ENCODE measurements at places on chromosomes 4 and X.
A peak's percentile ranks its signal among the peaks of the same experiment; 100 is the strongest.

GRCh38 chrX:132750331-132751062 lies 207.9 kb downstream of the HS6ST2 start:
- no peak for DNase-seq

GRCh38 chrX:69813677-69814076 lies 197.8 kb downstream of the EDA start:
- no peak for DNase-seq

DNA sequence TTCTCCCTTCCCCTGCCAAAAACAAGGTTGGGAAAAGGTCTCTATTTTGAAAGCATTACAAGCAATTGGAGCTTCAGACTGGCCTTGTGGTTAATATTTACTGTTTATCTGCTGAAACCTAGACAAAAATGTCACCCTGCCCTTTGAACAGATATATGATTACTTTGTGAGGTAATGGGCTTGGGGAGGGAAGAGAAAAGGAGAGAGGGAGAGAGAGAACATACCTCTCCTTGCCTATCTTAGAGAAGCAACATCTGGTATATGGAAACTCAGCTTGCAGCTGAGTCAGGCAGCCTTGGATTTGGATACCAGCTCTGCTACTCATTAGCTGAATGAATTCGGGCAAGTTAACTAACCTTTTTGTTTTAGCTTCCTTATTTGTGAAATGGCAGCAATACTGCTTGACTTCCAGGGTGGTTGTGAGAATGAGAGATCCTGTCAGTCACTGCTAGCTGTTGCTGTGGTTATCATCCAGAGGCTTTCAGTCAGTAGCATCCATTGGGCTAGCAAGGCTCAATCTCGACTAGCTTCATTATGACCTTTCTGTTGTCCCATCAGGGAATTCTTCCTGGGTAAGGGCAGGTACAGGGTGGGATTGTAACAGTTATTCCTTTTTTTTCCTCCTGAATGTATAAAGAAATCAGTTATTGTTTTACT lies 41.1 kb downstream of the ZFX start:
- DNase-seq: no peak

- no peak for DNase-seq
Measured at GRCh38 chrX:773292-774025, 142.9 kb downstream of the SHOX start.

- no peak for DNase-seq
Measured at GRCh38 chrX:66015152-66015831, 24.6 kb downstream of the VSIG4 start.

DNA sequence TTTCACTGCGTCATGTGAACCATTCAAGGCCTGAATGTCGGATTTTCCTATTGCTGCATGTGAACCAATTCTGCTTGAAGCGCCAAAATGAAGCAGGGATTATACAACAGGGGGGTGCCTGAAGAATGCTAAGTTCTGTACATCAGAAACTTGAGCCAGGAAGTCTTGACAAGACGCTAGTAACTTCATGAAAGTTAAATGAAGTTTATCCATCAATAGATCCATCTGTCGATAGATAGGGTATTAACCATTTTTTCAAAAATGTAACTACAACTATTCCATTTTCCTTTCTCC lies 590 bp upstream of the NAF1 start:
- DNase-seq: no peak

DNA sequence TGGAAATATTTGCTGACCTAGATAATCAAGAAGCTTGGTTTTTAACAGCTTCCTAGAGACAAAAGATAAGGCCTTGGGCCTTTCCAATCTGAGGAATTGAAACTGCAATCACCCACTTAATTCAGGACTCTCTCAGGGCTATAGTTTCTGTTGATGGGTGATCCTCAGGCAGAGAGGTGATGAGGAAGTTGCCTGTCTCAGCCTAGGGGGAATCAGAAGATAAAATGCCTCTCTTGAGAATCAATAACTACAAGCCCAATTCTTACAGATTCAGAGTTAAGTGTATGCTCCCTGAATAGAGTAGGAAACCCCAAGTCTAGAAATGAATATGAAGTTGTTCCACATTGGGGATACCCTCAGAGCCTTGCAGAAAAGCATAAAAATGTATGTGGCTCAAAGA lies 45.5 kb downstream of the NFKB1 start:
- no peak for DNase-seq

DNA sequence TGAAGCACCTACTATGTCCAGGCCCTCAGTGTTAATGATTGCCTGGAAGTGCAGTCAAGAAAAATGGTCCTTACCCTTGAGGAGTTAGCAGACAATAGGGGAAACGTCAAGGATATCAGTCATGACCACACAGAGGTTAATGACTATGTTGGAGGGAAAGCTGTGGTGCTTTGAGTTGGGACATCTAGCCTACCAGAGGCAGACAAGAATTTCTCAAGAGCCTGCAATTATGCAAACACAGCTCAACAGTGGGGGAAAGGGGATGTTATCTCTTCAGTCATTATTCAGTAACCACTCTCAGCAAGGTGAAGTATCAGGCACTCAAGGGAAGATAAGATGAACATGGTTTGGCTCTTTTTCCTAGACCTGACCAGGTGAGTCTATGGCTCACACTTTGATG lies 7.0 kb upstream of the FGFBP1 start:
- no peak for DNase-seq

DNA sequence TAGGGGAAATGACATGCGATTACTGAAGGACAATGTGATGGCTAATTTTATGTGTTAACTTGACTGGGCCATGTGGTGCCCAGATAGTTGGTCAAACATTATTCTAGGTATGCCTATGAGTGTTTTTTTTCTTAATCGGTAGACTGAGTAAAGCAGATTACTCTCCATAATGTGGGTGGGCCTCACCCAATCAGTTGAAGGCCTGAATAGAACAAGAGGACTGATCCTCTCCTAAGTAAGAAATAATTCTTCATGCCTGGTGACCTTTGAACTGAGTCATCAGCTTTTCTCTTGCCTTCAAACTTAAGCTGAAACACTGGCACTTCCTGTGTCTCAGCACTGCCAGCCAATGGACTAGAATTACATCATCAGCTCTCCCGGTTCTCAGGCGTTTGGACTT lies 164.0 kb upstream of the FGF13 start:
- DNase-seq: no peak

- no peak for DNase-seq
Measured at GRCh38 chr4:188275686-188276085, 136.4 kb downstream of the TRIML1 start.

- no peak for DNase-seq
Measured at GRCh38 chrX:155880586-155881157, 473 bp upstream of the VAMP7 start.

DNA sequence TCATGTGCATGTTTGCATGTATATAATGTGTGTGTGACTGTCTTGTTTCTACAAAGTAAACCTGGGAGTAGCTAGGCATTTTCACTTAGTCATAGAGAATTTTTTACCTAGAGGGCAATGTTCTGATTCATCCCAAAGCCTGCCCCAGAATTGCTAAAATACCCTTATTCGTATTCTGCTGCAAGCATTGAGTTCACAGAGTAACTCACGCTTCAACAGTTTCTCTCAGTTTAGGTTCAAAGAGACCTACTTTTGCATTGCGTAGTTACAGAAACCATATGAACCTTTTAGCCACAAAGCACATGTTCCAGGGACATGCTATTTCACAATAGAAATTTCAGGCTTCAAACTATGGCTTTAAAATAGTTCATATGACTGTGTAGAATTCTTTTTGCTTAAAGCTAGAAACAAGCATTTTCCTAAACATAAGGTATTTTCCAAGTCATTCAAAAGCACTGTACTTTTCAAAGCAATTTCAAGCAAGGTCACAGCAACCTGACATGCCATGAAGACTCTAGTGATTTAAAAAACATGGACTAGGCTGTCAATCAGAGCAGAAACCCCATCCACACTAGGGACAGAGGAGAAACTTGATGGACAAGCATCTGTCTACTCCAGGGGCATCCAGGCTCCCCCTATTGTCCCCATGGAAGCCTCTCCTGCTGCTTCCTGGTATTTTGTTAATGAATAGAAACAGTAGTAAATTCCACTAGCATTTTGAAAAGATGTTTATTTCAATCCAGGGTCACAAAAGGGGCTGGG lies 81.5 kb upstream of the MAPK10 start:
- DNase-seq: no peak

GRCh38 chr4:185657183-185657582 lies 121.9 kb upstream of the PDLIM3 start:
- no peak for DNase-seq

DNA sequence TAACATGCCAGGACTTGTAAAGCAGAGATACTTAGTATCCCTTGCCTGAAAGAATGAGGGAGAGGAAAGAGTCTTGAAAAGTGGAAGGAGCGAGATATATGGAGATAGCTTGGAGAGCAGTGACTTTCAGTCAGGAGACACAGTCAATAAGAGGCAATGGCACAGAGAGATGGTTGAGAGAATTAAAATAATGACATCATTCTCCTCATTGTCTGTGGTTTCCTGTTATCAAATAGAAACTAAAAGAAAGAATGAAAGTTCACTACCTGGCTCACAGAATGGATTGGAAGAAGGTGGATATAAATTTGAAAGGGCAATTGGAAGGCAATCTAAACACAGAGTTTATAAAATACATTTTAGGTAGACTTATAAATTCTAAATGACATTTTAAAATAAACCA lies 760.2 kb upstream of the AADAT start:
- DNase-seq: no peak

DNA sequence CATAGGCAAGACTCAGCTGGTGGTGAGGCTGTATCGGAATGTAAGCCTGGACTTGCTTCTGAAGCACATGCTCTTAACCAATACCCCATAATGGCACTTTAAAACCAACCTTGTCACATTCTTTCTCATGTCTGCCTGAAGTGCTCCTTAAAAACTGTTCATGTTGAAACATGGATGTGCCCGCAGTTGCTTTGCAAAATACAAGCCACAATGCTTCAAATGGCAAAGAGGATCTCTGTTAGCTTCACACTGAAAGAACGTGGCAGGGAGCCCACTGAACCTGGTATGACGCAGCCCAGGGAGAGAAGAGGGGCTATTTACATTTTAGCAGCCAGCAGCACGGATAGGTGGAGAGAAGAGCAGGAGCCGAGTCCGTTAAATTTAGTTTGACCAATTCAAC lies 29.3 kb downstream of the SOD3 start:
- no peak for DNase-seq

DNA sequence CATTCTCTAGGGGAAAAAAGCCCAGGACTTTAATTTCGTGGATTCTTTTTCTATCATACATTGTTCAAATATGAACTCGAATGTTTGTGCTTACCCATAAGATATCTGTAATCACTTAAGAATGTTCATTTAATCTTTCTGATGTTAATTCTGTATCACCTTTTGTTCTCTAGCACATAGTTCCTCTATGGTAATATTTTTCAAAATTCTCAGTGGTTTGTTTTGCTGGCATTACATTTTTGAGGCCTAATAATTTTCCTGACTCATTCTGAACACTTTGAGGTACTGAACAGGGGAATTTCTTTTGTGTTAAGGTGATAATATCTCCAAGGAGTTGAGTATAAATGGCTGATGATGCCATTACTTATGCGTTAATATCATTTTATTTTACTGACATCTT lies 490.7 kb upstream of the PITX2 start:
- DNase-seq: no peak

GRCh38 chrX:78595901-78596502 lies 63.1 kb downstream of the RTL3 start:
- DNase-seq: no peak

- no peak for DNase-seq
Measured at GRCh38 chr4:5144384-5144783, 93.1 kb downstream of the STK32B start.

DNA sequence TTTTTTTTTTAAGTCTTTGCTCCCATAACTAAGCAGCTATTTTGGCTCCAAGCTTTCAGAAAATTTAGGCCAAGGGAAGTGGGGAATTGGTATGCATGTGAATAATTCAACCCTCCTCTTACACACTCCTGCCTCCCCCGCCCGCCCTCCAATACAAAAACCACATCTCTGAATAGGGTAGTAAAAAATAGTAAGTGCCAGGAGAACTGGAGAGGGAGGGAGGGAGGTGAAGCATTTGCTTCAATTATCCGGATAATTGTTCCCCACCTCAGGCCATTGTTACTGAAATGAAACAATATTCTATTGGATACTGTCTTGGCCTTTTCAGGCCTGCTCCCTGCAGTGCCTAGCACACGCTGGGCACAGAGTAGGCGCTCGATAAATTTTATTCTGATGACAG lies 5.5 kb upstream of the GSX2 start:
- no peak for DNase-seq

- DNase-seq: no peak
Measured at GRCh38 chrX:17812763-17813162, 48.3 kb downstream of the RAI2 start.

GRCh38 chrX:136899221-136899620 lies 18.7 kb upstream of the RBMX start:
- no peak for DNase-seq

DNA sequence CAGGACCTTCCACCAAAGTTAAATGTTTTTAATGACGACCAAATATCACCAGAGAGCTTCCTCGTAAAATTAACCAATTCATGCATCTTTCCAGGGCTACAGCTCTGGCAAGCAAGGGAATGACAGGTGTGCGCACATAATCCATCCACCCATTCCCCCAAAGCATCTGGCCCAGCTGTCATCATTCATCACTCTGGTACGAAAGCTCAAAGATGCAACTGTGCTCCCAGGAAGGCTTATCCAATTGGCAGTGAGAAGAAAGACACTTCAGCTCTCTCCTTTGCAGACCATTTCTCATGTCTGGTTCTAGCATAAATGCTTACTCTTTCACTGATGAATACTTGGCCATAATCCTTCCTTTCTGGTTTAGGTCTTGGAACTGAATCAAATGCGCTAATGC lies 139.2 kb downstream of the NSUN7 start:
- DNase-seq: no peak

GRCh38 chr4:182806259-182807252 lies 110.6 kb downstream of the DCTD start:
- peak; percentile 69 for DNase-seq
